ENCODE measurements at places on chromosomes 7 and 10. TPM values are rescaled to one million over a fixed set of nuclear protein-coding genes. Genes with fewer than 3 reads are reported as not detected.

AKR1C8 gene
- 0.18 TPM for total RNA-seq

COL13A1 gene
- total RNA-seq: not detected

ATOH7 gene
- total RNA-seq: not detected

PLEKHA8 gene
- total RNA-seq: 11.5 TPM

ITIH2 gene
- not detected for total RNA-seq

CHST15 gene
- total RNA-seq: not detected

EPDR1 gene
- total RNA-seq: 1.0 TPM

SPDYE6 gene
- total RNA-seq: not detected

FRAT1 gene
- total RNA-seq: 4.2 TPM

PIP gene
- total RNA-seq: not detected

CAMK1D gene
- total RNA-seq: 3.4 TPM

SMO gene
- total RNA-seq: not detected

Measured in activated CD8-positive, alpha-beta T cell treated with anti-CD3 and anti-CD28 coated beads, Interleukin-2, amount 10 ng/mL, durations not matched to agents 7 days and 5 days (primary cell).